Dermis microvascular lymphatic vessel endothelial cell (primary cell): ENCODE measurements at places on chromosomes 1 and 21. TPM values are rescaled to one million over a fixed set of nuclear protein-coding genes. Genes with fewer than 3 reads are reported as not detected.
A peak's percentile ranks its signal among the peaks of the same experiment; 100 is the strongest.

The OR10J1 gene
- not detected in 2 replicates for total RNA-seq

DNA sequence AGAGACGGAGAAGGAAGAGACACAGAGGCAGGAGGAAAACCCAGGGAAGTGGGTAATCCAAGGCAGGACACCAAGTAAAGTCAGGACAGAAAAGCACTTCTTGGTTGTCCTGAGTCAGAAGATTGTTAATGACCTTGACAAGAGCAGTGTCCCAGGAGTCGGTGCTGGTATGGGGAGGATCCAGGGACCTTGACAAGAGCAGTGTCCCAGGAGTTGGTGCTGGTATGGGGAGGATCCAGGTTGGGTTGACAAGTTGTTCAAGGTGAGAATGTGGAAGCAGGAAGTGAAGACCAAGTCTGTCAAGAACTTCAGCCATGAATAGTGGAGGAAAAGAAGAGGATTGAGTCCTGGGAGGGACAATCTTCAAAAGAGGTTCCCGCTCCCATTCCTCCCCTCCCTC, 31.9 kb downstream of the ZBTB18 start:
- DNase-seq, result no peak

DNA sequence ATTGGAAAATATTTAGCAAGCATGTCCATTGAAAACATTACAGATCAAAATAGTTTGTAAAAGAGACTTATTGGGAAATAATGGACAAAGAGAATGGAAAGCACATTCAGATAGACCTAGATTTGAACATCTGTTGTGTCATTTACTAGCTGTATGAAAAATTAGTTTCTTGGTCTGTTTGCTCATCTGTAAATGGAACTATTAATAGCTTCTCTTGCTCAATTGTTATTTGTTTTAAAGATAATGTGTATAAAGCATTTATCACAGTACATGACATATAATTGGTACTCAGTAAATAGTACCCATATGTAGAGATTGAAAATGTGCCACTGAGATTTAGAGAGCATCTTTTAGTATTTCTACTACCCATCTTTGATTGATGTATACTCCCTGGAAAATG, 25.9 kb downstream of the RPAP2 start:
- no peak for DNase-seq

GRCh38 chr1:204495078-204495753, 611 bp upstream of the PIK3C2B start:
- no peak for DNase-seq

The OR6N1 gene
- total RNA-seq, result not detected in 2 replicates

GRCh38 chr1:219928791-219929118, 398 bp upstream of the SLC30A10 start:
- DNase-seq, result no peak

DNA sequence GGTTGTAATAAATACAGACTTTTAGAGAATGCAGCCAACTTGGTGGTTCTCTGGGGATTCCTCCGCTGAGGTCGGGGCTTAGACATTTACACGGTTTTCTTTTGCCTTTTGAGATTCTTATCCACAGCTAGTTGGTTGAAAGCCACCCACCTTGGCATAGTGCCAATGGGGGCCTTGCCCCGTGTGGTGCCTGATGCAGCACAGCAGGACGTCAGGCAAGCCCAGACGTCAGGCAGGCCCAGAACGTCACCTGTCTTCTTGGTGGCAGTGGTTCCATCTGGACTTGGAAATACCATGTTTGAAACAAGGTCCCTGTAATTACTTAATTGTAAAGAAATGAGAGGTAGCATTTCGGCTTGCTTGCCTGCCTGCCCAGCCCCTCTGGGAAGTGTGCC, 78.5 kb downstream of the GALNT2 start:
- DNase-seq, result no peak

The GSTM1 gene
- not detected in 2 replicates for total RNA-seq

GRCh38 chr1:26363549-26364448, 8.8 kb downstream of the ZNF683 start:
- peak; percentile 70 for DNase-seq

DNA sequence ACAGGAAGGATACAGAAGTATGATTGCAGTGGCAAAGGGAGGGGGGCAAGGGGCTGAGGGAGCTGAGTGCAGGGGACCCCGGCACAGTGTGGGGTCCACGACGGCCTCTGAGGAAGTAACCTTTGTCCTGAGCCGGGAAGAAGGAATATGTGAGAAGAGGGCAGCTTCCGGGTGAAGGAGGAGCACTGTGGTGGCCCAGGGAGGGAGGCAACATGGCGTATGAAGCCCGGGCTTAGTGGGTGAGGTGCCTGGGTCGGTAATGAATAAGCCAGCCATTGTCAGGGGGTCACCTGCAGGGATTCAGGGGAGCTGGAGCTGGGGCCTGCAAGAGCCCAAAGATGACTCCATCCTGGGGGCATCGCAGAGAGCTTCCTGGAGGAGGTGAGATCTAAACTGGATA, 200.4 kb downstream of the FOXD2 start:
- no peak for DNase-seq

The C1orf226 gene
- total RNA-seq, result under 0.01 and 0.13 TPM in 2 replicates

GRCh38 chr1:151756291-151756690, 7.0 kb downstream of the MRPL9 start:
- peak; percentile 47 for DNase-seq

The ZNF687 gene
- 5.8 and 9.7 TPM in 2 replicates for total RNA-seq

The SPATA17 gene
- under 0.01 and 0.13 TPM in 2 replicates for total RNA-seq

DNA sequence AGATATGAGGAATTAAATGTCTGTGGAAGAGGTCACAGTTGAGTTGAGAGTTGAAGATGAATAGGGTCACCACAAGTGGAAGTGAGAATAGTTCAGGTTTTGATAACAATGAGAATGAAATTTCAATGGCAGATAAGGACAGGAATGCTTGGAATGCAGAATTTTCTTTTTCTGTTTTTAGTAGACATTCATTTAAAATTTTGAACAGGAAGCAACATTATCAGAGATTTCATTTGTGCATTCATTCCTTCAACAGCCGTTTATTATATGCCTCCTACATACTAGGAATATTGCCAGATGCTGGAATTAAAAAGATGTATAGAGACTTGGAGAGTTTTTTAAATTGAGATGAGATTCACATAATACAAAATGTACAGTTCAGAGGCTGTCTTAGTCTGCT, 126.8 kb downstream of the ITSN1 start:
- DNase-seq, result no peak

The DMBX1 gene
- total RNA-seq, result not detected in 2 replicates

The C1orf116 gene
- not detected in 2 replicates for total RNA-seq

DNA sequence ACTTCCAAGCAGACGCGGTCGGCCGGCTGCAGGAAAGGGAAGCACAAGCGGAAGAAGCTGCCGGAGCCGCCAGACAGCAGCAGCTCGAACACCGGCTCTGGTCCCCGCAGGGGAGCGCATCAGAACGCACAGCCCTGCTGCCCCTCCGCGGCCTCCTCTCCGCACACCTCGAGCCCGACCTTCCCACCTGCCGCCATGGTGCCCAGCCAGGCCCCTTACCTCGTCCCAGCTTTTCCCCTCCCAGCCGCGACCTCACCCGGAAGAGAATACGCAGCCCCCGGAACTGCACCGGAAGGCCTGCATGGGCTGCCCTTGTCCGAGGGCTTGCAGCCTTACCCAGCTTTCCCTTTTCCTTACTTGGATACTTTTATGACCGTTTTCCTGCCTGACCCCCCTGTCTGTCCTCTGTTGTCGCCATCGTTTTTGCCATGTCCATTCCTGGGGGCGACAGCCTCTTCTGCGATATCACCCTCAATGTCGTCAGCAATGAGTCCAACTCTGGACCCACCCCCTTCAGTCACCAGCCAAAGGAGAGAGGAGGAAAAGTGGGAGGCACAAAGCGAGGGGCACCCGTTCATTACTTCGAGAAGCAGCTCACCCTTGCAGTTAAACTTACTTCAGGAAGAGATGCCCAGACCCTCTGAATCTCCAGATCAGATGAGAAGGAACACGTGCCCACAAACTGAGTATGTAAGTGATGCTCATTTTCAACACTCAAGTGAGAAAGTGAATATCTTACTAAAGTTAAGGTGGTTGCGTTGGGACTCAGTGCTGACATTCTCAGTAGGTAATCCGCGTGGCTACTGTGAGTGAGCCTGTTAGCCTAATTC, 25.5 kb downstream of the UTS2 start:
- no peak for DNase-seq

GRCh38 chr1:56409112-56409691, 170.2 kb downstream of the PLPP3 start:
- no peak for DNase-seq

The KIF26B gene
- total RNA-seq, result 1.3 and 3.8 TPM in 2 replicates

- no peak for DNase-seq
Observed at GRCh38 chr1:169623132-169623926, 6.6 kb downstream of the SELP start.

GRCh38 chr1:154881820-154882535, 11.9 kb upstream of the KCNN3 start:
- no peak for DNase-seq

GRCh38 chr1:200670242-200671118, 773 bp upstream of the DDX59 start:
- peak; percentile 78 for DNase-seq

DNA sequence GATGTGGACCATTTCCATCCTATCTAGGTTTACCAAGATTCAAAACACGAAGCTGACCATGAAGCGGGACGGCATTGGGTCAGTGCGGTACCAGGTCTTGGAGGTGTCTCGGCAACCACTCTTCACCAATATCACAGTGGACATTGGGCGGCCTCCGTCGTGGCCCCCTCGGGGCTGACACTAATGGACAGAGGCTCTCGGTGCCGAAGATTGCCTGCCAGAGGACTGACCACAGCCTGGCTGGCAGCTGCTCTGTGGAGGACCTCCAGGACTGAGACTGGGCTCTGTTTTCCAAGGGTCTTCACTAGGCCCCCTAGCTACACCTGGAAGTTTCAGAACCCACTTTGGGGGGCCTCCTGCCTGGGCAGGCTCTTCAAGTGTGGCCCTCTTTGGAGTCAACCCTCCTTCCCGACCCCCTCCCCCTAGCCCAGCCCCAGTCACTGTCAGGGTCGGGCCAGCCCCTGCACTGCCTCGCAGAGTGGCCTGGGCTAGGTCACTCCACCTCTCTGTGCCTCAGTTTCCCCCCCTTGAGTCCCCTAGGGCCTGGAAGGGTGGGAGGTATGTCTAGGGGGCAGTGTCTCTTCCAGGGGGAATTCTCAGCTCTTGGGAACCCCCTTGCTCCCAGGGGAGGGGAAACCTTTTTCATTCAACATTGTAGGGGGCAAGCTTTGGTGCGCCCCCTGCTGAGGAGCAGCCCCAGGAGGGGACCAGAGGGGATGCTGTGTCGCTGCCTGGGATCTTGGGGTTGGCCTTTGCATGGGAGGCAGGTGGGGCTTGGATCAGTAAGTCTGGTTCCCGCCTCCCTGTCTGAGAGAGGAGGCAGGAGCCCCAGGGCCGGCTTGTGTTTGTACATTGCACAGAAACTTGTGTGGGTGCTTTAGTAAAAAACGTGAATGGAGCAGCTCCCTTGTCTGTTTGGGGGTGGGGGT, 864 bp upstream of the CCDC24 start:
- no peak for DNase-seq

The HHAT gene
- 1.0 and 1.8 TPM in 2 replicates for total RNA-seq
